ENCODE measurements at places on chromosomes 3 and 15. TPM values are rescaled to one million over a fixed set of nuclear protein-coding genes. Genes with fewer than 3 reads are reported as not detected.

The ADAMTS9 gene
- total RNA-seq = not detected

The GOLGA8G gene
- total RNA-seq = not detected

The PROS1 gene
- total RNA-seq = 1.3 TPM

The LINGO1 gene
- total RNA-seq = not detected

The CPA3 gene
- total RNA-seq = not detected

The FETUB gene
- total RNA-seq = not detected

The PCLAF gene
- total RNA-seq = 81.9 TPM

The NRG4 gene
- not detected for total RNA-seq

The MRPL3 gene
- 175 TPM for total RNA-seq

The GHSR gene
- not detected for total RNA-seq

The KATNBL1 gene
- total RNA-seq = 44.2 TPM

The RASL12 gene
- total RNA-seq = not detected

The GAP43 gene
- not detected for total RNA-seq

The SEMA6D gene
- not detected for total RNA-seq

The MYL3 gene
- not detected for total RNA-seq

The CD200 gene
- total RNA-seq = 144 TPM

The HCN4 gene
- total RNA-seq = not detected

The ITIH1 gene
- not detected for total RNA-seq

The KLHL6 gene
- total RNA-seq = 44.9 TPM

The CAPN3 gene
- 2.3 TPM for total RNA-seq

The TRH gene
- not detected for total RNA-seq

The CPLX3 gene
- 0.09 TPM for total RNA-seq

The KBTBD13 gene
- total RNA-seq = not detected

The GRM7 gene
- total RNA-seq = not detected

The TIMP4 gene
- total RNA-seq = 0.19 TPM

The CDAN1 gene
- total RNA-seq = 29.7 TPM

The ARF4 gene
- 91.4 TPM for total RNA-seq

The FYTTD1 gene
- total RNA-seq = 53.2 TPM

The PLSCR2 gene
- not detected for total RNA-seq

The HGD gene
- total RNA-seq = 0.19 TPM

The GOLGA8A gene
- 244 TPM for total RNA-seq

The RPL39L gene
- 10.4 TPM for total RNA-seq

The OGG1 gene
- total RNA-seq = 37.0 TPM

The ACTRT3 gene
- total RNA-seq = 1.1 TPM

The SLC12A1 gene
- total RNA-seq = not detected

The LRRC15 gene
- not detected for total RNA-seq

The CHRD gene
- total RNA-seq = not detected

The EFL1 gene
- 23.7 TPM for total RNA-seq

The GASK1A gene
- not detected for total RNA-seq

The UQCC5 gene
- total RNA-seq = 13.8 TPM

The DUOXA2 gene
- not detected for total RNA-seq

The GPR87 gene
- total RNA-seq = 1.0 TPM

The HOMER2 gene
- 32.1 TPM for total RNA-seq

The CRELD1 gene
- total RNA-seq = 23.4 TPM

The TGM4 gene
- not detected for total RNA-seq

The ARL14 gene
- not detected for total RNA-seq

The GPR15 gene
- 4.1 TPM for total RNA-seq

The FEZF2 gene
- total RNA-seq = not detected

The CCR5 gene
- 2.3 TPM for total RNA-seq

The ZNF639 gene
- total RNA-seq = 36.7 TPM
